ENCODE measurements at places on chromosomes 3 and 15.

GRCh38 chr3:38960042-38960622 is 91.6 kb downstream of the SCN11A start:
- no peak for DNase-seq

DNA sequence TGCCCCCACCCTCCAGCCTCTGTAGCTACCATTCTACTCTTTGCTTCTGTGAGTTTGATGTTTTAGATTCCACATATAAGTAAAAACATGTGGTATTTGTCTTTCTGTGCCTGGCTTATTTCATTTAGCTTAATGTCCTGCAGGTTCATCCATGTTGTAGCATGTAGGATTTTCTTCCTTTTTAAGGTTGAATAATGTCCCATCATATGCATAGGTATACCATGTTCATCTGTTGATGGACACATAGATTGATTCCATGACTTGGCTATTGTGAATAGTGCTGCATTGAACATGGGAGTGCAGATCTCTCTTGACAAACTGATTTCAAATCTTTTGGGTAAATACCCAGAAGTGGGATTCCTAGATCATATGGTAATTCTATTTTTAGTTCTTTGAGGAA is 11.8 kb downstream of the THSD4 start:
- DNase-seq = no peak

GRCh38 chr15:76930831-76931396 is 635 bp upstream of the RCN2 start:
- no peak for DNase-seq

- DNase-seq = peak; percentile 39
These were observed 123.2 kb upstream of the UBE2E2 start for GRCh38 chr3:23079976-23080375.

DNA sequence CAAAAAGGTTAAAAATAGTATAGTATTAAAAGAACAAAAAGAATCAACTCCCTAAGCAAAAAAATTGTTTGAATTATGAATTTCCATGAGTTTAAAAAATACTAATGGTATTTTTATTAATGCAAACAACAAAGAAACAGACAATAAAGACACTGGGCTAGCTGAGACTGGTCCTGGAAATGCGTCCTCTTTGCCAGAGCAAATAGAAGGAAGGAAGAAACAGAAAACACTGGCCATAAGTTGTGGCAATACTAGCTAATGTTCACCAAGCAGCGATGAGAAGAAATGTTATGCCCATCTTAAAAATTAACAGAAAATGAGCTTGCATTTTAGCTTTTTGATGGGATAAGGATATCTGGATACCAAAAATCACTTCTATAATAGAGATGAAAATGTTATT is 88.6 kb downstream of the TBL1XR1 start:
- no peak for DNase-seq

GRCh38 chr15:73723191-73723590 is 30.0 kb downstream of the INSYN1 start:
- no peak for DNase-seq

- no peak for DNase-seq
These were observed 10.9 kb downstream of the CCR5AS start for GRCh38 chr3:46395766-46396530.

DNA sequence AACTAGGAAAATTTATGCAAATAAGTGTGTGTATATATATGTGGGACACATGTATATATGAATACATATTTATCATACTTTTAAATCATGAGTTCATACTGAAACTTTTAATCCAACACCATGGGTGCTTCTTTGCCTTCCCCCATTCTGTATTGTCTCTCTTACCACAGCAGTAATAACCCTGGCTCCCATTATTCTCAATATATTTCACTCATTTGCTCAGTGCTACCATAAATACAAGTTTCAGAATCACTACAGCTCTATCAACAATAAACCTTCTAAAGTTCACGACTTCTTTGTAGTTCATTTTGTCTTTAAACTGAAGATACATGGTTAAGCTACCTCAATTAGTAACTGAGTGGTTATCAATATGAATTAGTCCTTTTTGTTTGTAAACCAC is 82.2 kb downstream of the PCCB start:
- no peak for DNase-seq

DNA sequence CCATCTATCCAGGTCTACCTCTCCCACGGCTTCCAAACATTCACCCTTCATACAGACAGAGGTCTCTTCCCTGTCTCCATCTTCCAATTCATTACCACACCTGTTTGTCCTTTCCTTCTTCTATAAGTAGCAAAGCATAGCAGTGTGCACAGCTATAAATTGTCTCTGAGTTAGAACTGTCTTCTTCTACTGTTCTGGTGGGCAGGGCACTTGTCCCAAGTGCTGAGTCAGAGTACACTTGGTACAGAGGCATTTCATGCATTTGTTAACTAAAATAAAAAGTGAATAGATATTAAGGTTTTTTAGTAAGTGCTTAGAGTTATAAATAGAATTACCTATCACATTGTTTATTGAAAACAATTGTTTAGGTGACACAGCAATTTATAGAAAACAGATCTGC is 150.1 kb upstream of the CCDC54 start:
- no peak for DNase-seq

- DNase-seq = no peak
These were observed 945.0 kb upstream of the CFAP20DC start for GRCh38 chr3:59994732-59995304.

GRCh38 chr15:53875139-53875538 is 103.1 kb upstream of the UNC13C start:
- DNase-seq = no peak

GRCh38 chr3:48187579-48188265 is 495 bp downstream of the CDC25A start:
- DNase-seq = no peak

DNA sequence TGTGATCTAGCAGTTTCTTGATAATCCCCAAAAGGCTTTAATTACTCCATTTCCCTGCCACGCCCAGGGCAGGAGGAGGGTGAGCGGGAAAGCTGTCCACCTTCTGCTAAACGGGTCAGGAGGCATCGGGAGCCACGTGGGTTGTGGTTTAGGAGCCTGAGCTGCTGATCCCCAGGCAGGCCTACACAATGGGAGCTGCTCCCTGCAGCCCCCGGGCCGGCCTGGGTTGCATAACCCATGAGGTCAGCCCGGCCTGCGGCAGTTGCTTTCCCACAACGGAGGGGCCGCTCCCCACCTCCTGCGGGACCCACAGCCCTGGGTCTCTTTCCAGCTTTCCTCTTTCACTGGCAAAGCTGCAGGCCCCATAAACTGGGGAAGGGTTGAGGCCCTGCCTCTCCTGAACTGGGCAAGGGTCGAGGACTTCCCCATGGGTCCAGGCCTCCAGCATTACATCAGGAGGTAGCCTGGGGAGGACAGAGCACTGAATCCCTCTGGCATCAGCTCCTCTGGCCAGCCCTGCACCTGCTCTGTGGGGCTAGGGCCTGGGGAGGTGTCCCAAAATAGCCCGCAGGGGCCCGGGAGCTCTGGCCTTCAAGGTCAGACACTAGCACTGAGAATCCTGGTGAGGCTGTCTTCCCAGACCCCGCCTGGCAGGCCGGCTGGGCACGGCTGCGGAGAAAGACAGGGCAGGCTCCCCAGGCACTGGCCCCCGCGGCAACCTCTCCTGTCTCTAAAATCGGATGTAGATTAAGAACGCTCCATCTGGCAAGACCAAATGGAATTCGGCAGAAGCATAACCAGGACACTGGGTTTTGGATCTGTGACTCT is 47.3 kb downstream of the ZDHHC19 start:
- DNase-seq = no peak

DNA sequence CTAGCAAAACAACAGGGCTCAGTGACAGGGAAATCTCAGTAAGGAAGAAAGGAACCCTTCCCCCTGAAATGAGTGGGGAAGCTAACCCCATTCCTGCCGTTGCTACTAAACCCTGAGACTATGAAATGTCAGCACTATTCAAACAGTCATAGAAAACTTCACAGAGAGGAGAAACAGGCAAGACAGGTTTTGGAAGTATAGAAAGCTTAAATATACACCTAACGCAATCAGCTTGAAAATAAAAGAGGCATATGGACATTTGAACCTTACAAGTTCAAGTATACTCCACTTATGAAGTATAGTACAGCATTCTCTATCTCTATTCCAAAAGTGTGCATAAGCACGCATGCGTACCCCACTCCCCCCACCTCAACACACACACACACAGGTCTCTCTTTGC is 17.6 kb upstream of the FRMD4B start:
- no peak for DNase-seq

- DNase-seq = no peak
These were observed 77.6 kb downstream of the DAPK2 start for GRCh38 chr15:63968700-63969099.

DNA sequence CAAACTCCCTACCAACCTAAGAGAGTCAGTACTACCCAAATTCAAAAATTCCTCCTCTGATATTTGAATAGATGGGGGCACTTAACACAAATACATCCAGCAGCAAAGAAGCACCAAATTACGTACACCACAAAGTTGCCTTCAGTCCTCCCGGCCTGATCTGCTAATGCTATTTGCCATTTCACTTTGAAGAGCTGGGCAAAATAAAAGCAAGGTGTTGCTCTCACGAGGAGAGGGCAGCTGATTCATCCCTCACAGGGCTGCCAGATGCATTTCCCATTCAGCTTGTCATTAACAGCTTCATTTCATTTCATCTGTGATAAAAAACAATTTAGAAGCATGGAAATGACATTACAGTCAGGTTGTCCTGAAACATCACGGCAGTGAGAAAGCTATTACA is 283.4 kb upstream of the VEPH1 start:
- DNase-seq = no peak

DNA sequence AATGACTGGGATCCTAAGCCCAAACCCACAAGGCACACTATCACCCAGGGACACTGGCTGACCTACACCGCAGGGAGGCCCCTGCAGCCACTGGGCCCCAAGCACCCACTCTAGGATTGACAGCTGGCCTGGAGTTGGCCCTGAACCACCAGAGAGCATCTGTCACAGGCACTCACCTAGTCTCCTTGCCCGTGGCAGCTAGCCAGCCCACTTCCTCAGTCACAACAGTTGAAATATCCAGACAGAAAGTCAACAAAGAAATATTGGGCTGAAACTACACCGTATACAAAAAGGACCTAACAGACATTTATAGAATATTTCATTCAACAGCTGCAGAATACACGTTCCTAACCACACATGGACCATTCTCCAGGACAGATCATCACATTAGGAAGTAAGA is 5.2 kb upstream of the SPINK8 start:
- DNase-seq = no peak

- DNase-seq = no peak
These were observed 354.6 kb downstream of the CNTN6 start for GRCh38 chr3:1447452-1447851.

DNA sequence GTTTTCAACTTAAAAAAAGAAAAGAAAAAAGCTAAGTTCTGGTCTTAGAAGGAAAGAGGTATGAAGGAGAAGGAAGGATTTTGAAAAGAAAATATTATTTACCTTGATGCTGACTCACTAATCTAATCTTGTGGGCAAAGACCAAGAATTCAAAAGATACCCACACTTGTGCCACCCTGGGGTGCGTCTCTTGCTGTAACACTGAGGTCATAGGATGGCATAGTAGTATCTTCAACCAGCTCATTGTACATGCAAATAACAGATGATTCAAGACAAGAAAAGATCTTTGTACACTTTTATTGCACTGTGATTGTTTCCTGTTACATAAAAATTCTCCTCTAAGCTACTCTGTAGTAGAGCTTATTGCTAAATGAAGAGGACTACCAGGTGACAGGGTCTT is 17.3 kb downstream of the PLS1 start:
- DNase-seq = no peak

GRCh38 chr3:173395073-173395411 is 2.5 kb upstream of the NLGN1 start:
- DNase-seq = no peak

GRCh38 chr3:99903869-99904268 is 86.2 kb downstream of the CMSS1 start:
- no peak for DNase-seq

DNA sequence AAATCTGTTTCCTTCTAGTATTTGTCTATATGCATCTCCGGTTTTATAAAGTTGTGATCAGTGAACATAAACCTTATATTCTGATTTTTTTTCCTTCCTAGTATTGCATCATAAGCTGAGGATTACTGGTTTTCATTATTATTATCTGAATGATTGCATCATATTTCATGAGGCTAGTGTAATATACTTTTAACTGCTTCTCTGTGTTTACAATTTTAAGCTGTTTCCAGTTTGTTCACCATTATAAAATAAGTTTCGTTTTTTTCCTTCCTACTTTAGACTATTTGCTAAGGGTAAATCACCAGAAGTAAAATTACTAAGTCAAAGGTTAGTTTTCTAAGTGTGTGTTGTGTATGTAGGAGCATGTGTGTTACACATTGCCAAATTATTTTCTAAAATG is 20.2 kb downstream of the SEMA6D start:
- DNase-seq = no peak

GRCh38 chr3:97009427-97010019 is 195.1 kb downstream of the EPHA6 start:
- DNase-seq = peak; percentile 9

DNA sequence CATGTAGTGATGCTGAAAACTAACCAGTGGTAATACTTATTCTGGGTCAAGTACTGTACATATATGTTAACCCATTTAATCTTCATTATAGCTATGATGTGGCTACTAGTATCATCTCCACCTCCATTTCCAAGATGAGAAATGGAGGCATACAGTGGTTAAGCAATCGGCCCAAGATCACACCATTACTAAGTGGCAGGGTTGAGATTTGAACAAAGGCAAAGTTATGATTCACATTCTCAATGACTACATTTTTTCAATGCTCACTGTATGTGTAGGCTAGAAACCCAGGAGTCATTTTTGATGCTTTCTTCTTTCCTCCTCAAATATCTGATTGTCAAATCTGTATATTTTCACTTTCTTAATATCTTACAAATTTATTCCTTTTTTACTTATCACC is 30.2 kb downstream of the ABI3BP start:
- no peak for DNase-seq

DNA sequence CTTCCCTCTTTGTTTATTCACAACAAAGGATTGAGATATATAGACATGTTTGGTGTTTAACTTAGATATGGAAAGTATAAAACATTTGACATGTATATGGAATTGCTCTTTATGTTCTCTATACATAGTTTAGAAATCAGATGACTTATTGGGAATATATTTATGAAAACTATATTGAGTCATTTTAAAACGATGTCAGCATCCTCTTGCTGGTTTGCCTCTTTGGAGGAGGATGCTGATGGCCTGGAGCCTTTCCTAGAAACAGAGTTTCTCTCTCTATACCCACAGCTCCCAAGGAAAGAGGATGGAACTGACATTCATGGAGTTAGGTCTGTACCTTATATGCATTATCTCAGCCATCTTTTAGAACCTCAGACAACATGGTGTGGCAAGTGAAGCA is 40.3 kb downstream of the ZBTB38 start:
- DNase-seq = no peak

DNA sequence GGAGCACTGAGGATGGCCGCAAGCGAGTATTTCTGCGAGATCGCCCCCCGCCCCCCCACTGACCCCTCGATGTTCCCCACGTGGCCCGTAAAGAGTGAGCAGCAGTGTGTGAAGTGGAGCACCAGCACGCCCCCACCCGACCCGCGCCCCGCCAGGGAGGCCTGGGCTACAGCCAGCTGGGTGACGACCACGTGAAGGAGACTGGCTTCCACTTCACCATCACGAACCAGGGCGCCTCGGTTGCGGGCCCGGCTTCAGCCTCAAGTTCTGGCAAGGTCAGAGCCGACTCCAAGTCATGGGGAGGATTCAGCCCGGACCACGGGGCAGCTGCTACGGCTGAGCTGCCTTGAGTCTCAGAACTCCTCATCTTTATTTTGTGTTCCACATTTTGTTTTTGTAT is 2.4 kb upstream of the RNU5B-1 start:
- DNase-seq = no peak

All from NCI-H2029 (cell line).